ENCODE measurements at places on chromosomes 5 and 9.

DNA sequence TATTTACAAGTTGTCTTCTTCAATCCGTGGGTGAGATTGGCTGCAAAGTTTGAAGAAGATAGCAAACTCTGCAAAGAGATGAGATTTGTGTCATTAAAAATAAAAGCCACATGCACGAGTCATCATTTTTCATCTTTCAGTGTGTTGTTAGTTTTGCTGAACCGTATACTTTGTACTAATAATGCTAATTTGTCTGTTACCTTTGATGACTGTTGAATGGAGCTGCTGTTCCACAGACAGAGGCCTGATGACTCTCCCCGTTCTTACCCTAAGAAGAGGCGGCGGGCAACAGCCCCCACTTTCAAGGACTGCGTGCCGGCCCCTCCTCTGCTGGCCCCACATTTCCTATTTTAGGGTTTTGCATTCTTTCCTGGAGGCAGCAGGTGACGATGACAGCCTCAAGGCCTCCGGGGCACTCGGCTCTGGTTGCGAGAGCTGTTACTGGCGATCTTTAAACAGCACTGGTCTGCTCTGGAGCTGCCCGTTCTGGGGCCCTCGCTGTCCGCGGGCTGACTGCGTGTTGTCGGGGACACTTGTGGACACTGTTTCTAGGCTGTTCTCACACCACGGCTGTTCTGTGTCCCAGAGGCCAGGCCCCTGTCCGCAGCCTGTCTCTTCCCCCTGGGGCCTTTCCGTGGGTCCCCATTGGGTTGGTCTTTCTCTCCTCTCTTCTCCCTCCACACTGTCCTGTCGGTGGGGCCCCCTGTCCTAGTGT is 35.1 kb downstream of the NDUFS6 start:
- DNase-seq = no peak

GRCh38 chr5:65987982-65988381 is 61.6 kb downstream of the ERBIN start:
- no peak for DNase-seq

DNA sequence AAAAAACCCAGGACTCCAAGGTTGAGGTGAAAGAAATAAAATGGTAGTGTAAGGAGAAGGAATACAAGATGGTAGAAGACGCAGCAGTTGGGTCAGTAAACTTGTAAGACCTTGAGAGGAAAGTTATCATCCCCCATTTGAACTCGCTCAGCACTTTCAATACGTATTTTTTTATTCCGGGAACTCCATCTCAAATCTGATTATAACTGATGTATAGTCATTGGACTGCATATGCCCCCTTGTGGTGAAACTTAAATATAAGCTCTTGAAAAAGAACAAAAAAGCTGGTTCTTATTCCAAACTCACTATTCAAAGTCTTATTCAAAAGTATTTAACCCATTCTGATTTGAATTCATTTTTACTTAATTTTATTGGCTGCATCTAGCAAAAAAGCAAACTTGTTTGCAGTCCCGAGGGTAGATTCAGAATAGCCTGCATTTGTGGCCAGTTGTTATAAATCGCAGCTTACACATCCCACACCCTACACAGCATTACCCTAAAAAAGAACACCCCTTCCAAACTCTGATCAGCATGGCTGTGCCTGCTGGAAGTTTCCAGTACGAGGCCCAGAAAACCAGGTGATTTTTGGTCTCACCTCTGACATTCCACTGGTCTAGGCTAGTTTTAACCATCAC is 118.0 kb downstream of the ESM1 start:
- DNase-seq = peak; percentile 54

- peak; percentile 69 for DNase-seq
Measured at GRCh38 chr5:91556-92263, at the start of gene PLEKHG4B. Gene PLEKHG4B, plus strand, starts transcription at chr5:92168. Its CDS starts 64 bp downstream, at chr5:92232.

GRCh38 chr5:11684607-11685006 is 219.6 kb downstream of the CTNND2 start:
- no peak for DNase-seq
